Stimulated activated CD4-positive, alpha-beta T cell treated with anti-CD3 and anti-CD28 coated beads, Interleukin-1b, Interleukin-23, amount 100 ng/mL, for 1 hour (primary cell): ENCODE measurements at places on chromosomes 6 and 20.

- no peak for DNase-seq
Measured at GRCh38 chr6:158544428-158544827, 15.5 kb upstream of the TMEM181 start.

DNA sequence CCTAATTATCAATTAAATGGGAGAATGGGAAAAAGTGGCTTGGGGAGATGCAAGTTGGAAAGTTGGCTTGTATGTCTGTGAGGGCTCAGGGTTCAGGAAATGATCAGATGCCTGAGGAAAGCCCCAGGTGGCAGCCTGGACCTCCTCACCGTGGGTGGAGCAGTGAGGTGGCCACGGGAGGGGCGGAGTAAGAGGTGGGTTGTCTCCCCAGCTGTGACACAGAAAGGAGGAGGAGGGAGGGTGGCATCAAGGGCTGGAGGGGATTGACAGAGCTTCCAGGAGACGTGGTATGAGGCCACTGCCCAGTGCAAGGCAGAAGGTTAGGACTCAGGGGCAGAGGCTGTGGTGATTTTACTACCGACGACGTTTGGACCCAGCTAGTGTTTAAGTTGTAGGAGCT is 672.2 kb downstream of the PRKN start:
- no peak for DNase-seq

GRCh38 chr6:33632558-33633039 is 11.5 kb downstream of the ITPR3 start:
- DNase-seq, result no peak

- no peak for DNase-seq
Measured at GRCh38 chr6:18931086-18931485, 543.9 kb downstream of the RNF144B start.

DNA sequence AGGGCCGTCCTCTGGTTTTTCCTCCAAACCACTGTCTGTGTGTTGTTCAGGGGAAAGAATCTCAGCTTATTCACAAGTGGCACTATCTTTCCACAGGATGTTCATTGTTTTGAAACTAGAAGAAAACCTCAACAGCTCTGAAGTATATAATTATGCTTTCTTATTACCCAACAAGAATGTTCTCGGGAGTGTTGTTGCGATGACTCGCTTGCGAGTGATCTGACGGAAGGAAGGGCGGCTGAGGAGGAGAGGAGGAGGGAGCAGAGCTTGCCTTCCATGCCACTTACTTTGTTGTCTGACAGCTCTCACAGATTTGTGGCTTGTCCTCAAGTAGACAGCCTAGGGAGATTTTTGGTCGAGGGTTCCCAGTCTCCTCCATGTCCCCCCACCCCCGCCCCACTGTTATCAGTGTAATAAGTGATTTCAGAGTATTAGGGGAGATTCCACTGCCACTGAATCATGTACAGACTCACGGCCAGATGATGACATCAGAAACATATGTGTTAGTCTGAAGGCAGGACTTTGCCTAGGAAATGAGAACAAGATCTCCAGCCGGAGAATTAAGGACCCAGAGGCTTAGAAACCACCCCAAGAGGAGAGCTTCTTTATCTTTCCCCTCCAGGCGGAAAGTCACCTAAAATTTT is 80.7 kb upstream of the CCN6 start:
- peak; percentile 13 for DNase-seq

- no peak for DNase-seq
Measured at GRCh38 chr6:53216301-53216700, 67.7 kb upstream of the GCM1 start.

DNA sequence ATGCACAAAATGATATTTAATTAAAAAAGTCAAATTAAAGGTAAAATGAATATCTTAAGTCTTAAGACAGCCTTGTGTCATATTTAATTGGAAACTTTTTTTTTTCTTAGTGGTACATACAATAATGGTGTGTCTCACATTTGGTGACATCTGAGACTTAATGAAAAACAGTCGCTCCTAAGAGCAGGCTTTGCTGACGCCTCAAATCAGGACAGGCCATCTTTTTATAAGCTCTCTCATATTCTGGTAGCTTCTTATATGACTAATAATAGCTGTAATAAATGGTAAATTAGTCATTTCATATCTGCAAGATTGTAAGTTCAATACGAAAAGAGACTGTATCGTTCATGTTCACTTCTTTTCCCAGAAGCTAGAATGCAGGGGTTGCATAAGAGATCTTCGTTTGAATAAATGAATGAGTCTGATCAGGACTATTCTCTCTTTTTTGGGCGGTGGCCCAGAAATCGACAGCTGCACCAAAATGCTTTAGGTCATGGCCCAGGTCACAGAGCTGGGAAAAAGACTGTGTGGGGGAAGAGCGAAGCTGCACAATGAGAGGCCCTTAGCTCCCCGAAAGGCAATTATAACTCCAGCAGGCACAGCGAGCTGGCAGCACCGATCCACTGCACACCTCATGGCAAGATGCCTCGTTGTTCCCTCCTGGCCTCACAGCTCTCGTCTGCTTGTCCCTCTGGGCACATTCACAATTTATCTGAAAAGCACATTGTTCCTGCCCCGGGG is 69.4 kb downstream of the NRN1 start:
- no peak for DNase-seq
